Fibroblast of pulmonary artery (primary cell): ENCODE measurements at places on chromosomes 6 and 20.

DNA sequence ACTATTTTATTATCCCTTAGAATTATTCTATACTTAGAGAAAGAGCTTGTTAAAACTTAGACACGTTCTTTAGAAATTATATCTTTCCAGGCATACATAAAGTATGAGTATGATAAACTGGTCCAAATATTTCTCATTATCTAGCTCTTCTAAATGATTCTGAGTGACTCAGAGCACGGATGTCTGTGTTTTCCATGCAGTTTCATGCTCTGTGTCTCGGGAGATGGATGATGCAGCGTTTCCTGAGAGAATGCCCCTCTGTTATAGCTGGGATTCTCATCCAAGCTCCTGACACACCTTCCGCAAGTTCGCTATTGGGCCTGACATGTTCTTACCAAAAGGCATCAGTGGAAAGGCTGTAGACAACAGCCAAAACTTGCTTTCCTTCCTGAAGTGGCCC is 19.3 kb downstream of the SIRT5 start:
- DNase-seq = peak; percentile 62

- no peak for DNase-seq
Measured at GRCh38 chr6:87561017-87561416, 28.8 kb downstream of the RARS2 start.

- DNase-seq = no peak
Measured at GRCh38 chr6:143112084-143112768, 51.5 kb downstream of the AIG1 start.

GRCh38 chr6:168281826-168282225 is 37.8 kb downstream of the DACT2 start:
- no peak for DNase-seq

DNA sequence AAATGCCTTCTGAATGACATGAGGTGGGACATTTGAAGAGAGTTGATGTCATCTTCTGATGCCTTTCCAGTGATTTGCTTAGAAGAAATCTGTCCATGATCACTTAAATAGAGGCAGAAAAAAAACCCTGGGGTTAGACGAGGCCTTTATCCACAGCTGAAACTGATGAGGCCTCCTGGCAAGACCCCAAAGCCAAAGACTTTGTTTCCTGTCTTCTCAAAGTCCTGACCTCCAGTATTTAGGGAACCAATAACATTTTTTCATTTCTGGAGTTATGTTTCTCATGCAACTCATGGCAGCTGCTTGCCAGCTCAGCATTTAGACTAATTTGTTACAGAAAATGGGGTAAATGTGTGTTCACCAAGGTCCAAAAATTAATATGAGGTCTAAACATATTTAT is 248.0 kb upstream of the PRDM1 start:
- no peak for DNase-seq

- DNase-seq = no peak
Measured at GRCh38 chr20:15937179-15937578, 636.1 kb downstream of the KIF16B start.

DNA sequence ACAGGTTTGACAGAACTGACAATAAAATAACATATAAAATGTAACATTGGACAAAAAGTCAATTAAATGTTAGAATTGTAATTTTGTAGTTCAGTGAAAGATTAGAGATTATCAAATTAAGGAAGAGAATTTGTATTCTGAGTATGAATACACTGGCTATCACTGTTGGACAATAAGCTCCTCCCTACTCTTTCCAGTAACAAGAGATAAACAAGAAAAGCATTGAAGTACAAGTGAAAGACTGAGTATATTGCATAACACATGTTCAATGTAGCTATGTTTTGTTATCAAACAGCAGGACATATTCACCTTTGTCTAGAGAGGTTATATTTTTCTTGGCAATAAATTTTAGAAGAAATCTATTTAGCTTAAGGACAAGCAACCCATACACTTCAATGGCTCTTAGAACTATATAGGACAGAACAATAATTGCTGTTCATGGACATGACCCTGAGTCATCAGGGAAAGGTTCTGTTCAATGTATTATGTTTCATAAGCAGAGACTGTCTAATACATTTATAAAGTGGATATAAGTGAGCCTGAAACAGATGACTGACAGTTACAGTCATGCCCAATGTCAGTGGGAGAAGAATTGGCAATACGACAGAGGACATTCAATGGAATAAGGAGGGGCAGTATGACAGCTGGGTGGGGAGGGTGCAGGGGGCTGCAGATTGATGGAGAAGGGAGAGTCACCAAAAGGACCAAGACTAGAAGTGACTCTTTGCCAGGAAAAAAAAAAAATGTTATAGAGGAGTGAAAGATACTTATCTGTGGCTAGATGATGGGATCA is 520.4 kb downstream of the FRK start:
- DNase-seq = no peak

DNA sequence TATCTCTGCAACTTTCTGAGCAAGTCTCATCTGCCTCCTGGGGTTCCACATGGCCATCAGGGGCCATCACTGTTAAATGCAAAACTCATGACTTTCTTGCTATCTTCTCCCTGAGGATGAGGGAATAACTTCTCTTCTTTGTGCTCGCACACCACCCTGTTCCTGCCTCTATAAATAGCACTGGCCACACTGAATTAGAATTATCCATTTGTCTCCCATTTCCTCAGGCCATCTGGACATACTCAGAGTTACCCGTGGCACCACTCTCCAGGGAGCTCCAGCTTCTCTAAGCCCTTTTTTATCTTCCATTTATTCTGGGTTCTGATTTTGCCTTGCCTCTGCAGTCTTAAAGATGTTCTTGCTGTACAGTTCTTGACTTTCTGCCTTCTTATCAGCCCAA is 72.8 kb upstream of the ECI2 start:
- DNase-seq = no peak

DNA sequence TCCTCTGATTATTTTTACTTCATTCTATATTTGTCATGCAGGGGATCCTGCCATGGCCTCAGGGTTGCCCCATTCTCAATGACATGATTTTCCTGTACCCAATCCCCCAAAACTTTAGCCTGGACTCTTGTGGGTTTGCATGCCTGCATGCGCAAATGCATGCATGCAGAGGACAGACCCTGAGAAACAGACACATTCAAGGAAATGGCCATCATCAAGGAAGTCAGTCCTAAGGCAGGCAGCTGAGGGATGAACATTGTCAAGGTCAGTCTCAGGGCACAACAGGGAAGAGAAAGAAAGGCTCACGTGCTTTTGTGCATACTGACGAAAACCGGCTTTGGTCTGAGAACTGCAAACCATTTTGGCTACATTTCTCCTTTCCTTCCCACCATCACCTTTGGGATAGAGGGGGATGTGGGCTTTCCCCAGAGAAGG is 13.1 kb downstream of the NEDD9 start:
- DNase-seq = peak; percentile 26

GRCh38 chr6:63610944-63611343 is 24.7 kb upstream of the PHF3 start:
- DNase-seq = no peak

- DNase-seq = no peak
Measured at GRCh38 chr20:13610184-13610583, 28.5 kb downstream of the TASP1 start.

DNA sequence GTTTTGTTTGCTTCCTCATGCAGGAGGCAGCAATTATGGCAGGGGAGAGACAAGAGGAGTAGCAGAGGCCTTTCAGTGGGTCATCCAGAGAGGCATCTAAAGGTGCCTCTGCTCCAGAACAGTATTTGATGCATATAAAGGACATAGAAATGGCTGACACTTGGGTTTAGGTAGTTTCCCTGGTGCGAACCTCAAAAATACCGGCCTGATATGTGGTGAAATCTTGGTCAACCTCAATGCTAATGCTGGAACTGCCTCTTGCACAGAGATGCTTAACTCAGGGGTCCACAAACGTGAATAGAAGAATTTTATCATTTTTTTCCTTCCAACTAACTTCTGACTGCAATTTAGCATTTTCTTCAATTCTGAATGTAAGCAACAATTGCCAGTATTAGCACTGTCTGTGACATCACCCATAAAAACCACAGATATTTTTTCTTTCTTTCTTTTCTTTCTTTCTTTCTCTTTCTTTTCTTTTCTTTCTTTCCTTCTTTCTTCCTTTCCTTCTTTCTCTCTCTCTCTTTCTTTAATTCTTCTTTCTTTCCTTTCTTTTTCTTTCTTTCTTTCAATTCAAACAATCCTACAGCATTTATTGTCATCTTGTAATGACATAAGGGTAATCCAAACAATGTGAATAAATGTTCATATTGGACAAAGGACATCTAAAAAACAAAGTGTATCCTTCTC is 180.0 kb upstream of the UST start:
- DNase-seq = no peak

GRCh38 chr20:10131732-10132345 is 86.8 kb upstream of the SNAP25 start:
- DNase-seq = peak; percentile 61

- DNase-seq = peak; percentile 67
Measured at GRCh38 chr6:158825951-158826306, 6.8 kb upstream of the EZR start.

- DNase-seq = no peak
Measured at GRCh38 chr6:31479933-31480535, 17.9 kb upstream of the MICB start.

DNA sequence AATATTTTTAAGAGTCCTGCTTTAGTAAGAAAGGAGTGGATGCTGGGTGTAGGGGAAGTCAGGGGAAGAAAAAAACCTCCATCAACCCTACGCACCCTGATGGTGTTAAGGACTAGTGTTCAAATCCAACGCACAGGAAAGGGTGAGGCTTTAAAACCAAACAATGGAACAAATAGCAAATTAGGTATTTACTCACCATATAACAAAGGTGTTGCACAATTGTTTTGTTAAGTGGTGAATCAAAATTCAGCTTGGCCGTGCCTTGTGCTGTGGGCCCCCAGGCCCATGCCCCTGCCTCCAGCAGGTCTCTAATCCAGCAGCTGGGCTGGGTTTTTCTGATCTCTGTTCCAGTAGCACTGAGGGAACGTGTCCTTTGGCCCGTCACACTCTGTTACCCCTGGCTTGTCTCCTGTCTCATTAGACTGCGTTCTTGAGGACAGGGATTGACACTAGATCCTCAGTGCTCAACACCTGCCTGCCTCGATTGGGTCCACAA is 11.8 kb downstream of the FAM83D start:
- DNase-seq = no peak

GRCh38 chr6:82248273-82248735 is 760 bp upstream of the IBTK start:
- no peak for DNase-seq

GRCh38 chr20:31452575-31452974 is 12.1 kb downstream of the DEFB123 start:
- DNase-seq = no peak

DNA sequence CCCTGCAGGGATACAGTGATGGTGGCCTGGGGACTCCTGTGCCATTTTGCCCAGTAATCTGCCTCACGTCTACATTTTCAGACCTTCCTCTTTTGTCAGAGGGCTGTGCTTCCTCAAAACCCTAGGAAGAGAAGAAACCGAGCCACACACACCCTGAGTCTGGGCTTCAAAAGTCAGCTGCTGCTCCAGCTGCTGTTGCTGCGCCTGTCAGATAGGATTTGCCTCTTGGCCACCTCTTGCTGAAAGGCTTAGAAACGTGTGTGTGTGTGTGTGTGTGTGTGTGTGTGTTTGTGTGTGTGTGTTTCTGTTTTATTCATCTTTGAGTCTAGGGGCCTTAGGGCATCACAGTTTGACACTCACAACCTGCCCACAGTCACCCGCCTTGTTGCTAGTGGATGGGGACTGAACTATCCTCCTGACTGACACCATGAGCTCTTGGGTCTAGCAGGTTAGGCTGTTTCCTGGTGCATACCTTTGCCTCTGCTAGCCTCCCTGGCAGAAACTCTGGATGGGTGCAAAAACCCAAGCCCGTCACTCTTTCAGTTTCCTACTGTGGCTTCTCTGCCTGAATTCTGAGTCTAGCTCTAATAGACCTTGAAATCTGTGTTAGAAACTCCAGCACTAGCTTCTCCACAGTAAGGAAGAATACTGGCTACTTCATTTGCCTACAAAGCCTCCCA is 94.9 kb upstream of the CEP85L start:
- no peak for DNase-seq

- DNase-seq = peak; percentile 54
Measured at GRCh38 chr6:42302411-42302810, 84.8 kb upstream of the MRPS10 start.

- DNase-seq = no peak
Measured at GRCh38 chr6:122129313-122130025, 270.0 kb upstream of the HSF2 start.

DNA sequence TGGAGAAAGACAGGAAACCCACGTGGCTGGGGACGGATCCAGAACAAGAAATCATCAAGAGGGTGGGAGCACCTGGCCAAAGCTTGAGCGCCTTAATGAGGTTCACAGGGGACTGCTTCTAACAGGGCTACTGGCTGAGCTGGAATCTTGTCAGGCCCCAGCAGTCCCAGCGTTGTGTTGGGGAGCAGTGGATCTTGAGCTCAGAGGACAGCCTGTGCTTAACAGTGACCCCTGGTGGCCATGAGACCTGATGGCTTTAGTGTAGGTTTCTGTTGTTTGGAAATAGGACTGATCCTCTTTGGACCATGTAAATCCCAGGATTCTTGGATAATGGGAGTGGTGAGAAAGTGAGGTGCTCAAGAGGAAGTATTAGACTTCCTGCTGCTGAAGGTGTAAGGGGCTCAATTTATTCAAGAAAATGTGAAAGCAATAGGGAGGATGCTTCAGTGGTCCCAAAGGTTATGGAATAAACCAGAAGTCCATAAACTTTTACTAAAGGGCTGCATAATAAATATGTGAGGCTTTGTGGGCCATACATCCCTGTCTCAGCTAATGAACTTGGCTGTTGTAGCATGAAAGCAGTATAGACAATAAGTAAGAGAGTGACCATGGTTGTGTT is 216.2 kb downstream of the NFATC2 start:
- peak; percentile 40 for DNase-seq

DNA sequence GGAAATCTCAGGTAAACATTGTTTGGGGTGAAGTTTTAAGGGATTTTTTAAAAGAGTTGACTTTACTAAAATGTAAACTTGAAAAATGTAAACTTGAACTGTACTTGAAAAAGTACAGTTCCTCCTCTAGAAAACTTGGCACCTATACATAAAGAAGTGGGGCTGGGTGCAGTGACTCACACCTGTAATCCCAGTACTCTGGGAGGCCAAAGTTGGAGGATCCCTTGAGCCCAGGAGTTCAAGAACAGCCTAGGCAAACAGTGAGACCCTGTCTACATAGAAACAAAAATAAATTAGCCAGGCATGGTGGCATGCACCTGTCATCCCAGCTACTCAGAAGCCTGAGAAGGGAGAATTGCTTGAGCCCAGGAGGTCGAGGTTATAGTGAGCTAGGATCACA is 7.2 kb downstream of the BTBD9 start:
- DNase-seq = no peak

GRCh38 chr6:105994591-105995390 is 91.3 kb upstream of the PRDM1 start:
- peak; percentile 49 for DNase-seq

- peak; percentile 73 for DNase-seq
Measured at GRCh38 chr6:20092071-20092566, 120.2 kb downstream of the MBOAT1 start.

GRCh38 chr6:89928604-89929003 is 34.3 kb downstream of the GJA10 start:
- DNase-seq = peak; percentile 44

DNA sequence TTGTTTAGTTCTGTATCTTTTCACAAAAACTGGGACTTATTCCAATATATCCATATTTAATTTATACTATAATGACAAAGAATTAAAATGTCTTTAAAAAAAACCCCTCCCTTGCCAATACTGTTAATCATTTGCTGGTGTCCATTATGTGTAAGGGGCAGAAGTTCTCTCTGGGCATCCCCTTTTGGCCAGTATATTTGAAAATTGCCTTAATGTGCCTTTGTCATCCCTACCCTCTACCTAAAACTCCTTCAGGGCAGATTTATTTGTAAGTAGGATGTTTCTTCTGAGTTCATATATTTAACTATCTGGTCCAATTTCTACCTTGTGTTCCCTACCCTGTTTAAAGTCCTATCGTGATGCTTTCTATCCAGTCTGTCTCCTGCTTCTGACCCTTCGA is 62.9 kb downstream of the ARHGAP18 start:
- DNase-seq = no peak
